Upper lobe of left lung (tissue), 6 donors: ENCODE measurements at places on chromosomes 4 and X. TPM values are rescaled to one million over a fixed set of nuclear protein-coding genes. Genes with fewer than 3 reads are reported as not detected.

DNA sequence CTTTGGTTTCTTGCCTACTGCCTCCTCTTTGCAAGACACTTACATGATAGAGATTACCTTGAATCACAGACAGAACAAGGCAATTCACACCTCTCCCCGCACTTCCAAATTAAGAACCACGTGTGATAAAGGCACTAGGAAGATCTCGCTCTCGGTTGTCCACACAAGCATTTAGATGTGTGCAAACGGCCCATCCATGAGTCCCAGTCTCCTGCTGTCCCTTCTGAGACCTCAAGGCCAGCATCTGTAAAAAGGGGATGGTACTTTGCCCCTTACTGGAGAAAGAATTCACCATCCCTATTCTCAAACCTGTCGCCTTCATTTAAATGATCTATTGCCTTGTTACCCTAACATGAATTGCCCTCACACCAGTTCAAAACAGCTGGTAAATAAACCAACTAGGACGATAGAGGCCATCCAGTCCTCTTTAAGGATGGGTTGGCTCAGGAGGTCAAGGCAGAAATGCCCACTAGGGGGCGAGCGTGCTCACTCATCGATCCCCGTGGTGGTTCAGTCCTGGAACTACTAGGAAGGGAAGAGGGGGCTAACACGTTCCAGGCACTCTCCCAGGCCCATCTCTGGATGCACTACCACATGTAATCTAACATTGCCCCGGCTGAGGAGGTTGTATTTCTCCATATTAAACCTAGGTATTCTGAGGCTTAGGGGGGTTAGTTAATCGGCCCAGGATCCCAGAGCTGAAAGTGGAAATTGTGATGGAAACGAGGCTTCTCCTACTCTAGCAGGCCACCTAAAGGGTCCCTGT, 95.8 kb downstream of the DHX15 start:
- peak; percentile 69 for DNase-seq

- no peak for DNase-seq
These were observed 120.8 kb upstream of the HS3ST1 start for GRCh38 chr4:11549525-11549924.

DNA sequence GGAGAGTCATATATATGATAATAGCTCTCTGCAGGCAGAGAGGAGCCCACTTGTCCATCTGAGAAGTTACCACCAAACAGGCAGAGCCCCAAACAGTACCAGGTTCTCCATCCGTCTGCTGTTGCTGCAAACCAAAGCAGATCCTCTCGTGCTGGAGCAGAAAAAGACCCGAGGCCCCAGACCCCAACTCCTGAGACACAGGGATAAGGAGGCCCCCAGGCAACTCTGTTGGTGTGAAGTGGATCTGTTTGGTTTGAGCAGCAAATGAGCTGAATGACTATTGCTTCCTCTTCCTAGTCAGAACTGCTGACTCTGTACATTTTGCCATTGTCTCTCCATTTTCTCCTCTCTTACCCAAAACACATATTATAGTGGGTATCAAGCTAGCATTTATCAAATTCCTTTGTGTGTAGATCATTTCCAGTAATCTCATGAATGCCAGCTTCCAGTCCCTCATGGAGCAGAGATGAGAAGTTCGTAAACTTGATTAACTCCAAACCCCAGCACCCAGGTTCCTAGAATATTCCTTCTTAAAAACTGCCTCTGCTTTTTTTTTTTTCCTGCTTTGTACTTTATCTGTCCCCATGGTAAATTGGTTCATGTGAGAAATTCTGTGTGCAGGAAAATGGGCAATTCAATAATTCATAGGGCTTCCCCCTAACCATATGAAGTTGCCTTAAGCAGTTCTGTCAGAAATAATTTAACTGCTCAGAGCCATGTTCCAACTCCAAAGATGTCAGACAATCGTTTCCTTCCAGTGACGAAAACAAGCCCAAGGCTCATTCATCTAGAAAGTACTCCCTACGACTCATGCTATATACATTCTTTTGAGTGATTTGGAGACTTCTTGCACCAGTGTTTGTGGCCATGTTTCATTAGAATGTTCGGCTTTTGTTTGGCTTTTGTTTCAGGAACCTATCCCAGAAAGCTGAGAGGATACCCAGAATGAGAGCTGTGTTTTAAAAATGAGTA, 98.6 kb upstream of the ATXN3L start:
- DNase-seq: no peak

GRCh38 chr4:13313856-13314255, 170.3 kb downstream of the RAB28 start:
- no peak for DNase-seq

- no peak for DNase-seq
These were observed 40.7 kb downstream of the FANCB start for GRCh38 chrX:14832151-14832550.

DNA sequence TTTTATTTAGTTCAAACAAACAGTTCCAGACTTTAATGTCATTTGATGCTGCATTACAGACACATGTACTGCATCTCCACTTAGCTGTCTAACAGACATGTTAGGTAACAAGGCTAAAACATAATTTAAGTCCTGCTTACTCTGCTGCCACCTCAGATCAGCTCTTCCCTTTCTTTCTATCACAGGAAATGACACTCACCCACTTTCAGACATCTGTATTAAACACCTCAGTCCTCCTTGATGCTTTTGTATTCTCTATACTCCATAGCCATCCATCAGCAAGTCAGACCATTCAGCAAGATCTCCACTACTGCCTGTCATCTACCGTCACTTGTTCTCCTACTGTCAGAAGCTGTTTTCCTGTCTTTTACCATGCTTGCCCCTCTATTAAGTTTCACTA, 405.4 kb downstream of the IL15 start:
- no peak for DNase-seq

Gene RNF212
- total RNA-seq: 2.7 TPM

Gene ARHGAP36
- not detected for total RNA-seq

Gene PIGA
- 82.0 TPM for total RNA-seq
